ENCODE measurements at places on chromosomes 2 and 18.

GRCh38 chr2:62238236-62238635 is 42.3 kb downstream of the B3GNT2 start:
- no peak for DNase-seq

- no peak for DNase-seq
These were observed 1.4 kb upstream of the FAM168B start for GRCh38 chr2:131094463-131095281.

DNA sequence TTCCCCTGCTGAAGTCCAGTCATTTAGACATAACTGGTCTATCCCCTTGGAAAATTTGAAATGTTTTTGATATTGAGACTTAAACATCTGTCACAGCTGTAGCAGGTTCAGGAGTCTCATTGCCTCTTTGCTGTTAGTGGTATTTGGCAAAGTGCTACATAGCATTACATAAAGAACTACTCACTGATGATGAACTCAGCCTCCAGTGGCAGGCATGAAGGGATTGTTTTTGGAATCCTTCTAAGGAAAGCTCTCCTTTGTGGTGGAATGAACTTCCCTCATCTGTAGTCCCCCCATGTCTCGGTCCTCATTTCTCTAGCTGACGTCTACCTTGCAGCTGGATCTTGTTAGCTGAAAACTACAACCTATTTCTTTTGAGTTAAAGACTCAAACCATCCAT is 111.6 kb downstream of the TACR1 start:
- no peak for DNase-seq

DNA sequence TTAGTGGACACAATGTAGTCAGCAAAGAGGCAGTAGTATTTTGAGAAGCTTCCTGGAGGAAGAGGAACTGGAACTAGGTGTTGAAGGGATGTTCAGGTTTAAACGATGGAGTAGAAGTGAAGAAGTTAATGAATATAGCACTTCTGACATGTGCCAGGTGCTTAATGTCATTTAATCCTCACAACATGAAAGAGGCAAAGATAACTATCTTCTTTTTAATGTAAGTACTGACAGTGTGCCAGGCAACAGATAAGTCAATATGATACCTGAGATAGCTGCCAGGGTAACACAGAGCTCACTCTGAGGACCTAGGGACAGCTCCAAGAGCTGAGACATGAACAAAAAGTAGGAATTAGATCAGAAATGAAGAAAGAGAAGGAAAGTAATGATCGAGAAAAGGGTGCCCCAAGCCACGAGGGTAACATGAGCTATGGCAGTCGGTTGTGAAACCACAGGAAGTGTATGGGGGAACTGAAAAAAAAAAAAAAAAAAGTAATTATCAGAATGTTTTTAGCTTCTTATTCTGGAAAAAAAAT is 140.7 kb downstream of the RNF144A start:
- DNase-seq = peak; percentile 71

DNA sequence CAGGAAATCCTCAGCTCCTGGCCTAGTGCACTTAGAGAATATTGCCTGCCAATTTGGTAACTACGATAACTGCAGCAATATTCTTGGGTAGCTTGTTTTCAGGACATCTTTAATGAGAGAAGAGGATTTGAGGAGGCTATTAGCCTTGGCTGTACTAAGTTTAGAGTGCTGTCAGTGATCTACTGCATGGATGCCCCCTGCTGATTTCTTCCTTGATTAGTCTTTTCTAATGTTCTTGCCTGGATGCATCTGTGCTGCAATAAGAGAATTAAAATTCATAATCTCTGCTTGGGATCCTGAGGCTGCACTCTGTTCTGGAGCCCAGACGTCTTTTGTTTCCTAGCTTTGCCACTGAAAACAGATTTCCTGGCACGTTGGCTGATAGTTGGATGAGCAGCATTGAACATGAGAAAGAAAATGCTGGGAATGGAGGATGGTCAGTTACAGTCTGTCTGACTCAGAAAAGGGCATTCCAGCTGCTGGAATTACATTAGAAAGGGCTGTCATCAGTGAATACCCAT is 115.4 kb downstream of the CCDC85A start:
- no peak for DNase-seq

DNA sequence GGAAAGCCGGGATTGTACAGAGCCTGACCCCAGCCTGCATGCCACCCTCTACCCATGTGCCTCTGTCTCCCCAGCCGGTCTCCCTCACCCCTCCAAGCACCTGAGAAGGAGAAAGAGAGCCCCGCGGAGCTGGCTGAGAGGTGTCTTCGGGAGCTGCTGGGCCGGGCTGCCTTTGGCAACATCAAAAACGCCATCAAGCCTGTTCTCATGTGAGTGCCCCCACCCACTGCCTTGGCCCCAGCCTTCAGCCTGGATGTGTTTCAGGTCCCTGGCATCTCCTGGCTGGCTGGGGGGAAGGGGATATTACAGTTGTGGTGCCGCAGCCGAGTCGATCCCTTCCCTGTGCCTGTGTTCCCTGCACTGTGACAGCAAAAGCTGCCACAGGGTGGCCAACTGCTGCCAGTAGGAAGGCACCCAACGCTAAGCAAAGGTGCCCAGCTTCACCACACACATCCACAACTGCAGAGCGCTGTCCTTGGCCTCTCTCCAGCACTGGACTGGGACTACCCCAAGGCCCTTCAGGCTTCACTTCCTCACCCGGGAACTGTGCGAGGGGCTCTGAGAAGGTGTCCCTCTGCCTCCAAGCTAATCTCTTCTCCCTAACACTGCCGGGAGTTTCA is 38.4 kb downstream of the POMC start:
- DNase-seq = no peak

- DNase-seq = peak; percentile 25
These were observed 109.0 kb upstream of the CBLN2 start for GRCh38 chr18:72652990-72653593.

DNA sequence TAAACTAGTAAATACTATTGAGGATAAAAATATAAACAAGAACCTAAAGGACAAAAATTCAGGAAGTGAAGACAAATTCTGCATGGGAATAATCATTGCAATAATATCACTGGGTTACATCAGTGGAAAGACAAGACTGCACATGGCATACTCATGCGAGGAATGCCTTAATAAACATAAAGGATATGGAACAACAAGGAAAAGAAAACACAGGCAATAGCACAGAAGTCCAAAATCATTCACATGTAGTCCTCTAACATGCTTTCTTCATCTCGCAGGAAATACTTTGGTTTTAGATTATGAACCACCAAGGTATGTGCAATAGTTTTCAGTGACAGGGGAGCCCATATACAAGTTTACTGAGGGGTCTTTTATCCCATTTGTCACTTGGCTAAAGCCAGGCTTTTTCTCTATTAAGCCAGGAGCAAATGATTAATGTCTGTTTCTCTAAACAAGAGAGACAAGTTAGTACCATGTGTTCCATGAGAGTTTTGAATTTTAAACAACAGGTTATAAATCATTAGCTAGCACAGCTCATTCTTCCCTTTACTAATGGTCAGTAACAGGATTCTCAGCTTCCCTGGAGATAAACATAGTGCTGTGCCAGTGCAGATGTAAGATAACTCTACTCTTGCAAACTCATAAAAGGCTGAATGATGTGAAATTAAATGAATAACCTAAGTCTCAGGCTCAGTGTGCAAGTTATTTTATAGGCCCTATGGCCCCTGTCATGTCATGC is 353.6 kb upstream of the FSIP2 start:
- no peak for DNase-seq

DNA sequence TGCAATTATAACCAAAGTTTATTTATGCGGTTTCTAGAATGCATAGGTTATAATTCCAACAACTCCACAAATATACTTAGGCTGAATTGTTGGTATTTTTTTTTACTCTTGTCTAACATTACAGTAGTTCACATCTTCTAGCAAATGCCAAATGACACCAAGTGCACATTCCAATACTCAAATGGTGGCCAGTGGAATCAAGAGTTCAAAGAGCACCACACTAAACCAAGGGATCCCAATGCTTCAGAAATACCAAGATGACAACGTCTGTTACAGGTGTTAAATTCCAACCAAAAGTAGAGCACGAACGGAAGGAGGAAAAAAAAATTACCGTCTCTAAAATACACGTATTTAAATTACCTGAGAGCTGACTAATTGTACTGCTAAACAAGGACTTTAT is 136.2 kb downstream of the TMEM247 start:
- DNase-seq = no peak

DNA sequence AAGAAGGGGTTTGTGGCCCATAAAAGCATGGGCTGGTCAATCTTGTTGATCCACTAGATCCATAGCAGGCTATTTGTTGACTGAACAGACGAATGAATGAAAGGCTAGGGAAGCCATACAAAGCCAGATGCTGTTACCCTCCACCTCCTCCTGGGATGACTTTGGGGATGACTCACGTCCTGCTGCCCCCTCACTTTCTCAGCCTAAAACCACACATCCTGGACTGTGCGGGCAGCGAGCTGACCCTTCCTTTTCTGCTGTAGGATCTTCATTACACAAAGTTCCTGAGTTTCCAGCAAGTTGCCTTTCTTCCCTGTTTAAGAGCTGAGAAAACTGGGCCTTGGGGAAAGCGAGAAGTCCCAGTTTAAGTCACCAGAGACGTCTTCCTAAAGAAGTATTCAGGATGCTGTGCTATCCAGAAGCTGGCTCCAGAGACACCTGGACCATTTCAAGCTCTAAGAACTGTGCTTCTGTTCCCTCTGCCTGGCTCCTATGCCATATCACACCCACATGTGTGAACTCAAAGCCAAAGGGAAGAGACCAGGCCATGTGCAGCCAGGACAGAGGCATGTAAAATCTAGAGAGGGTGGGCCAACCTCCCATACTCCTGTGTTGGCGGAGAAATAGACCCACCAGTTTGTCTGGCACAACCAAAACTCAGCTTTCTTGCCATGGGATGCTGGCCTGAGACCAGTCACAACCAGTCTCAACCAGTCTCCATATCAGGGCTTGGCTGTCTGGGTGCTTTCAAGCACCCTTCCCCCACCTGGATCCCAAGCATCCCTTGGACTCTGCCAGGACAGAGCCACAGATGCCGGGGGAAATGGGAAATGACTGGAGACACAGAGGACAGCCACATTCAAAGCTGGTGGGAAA is 4.7 kb upstream of the SLC20A1 start:
- DNase-seq = no peak

GRCh38 chr2:105721991-105722511 is 22.7 kb upstream of the NCK2 start:
- DNase-seq = no peak

GRCh38 chr2:3597567-3597966 is 2.7 kb downstream of the COLEC11 start:
- no peak for DNase-seq

- DNase-seq = no peak
These were observed 8.3 kb downstream of the CAPG start for GRCh38 chr2:85401844-85402243.

DNA sequence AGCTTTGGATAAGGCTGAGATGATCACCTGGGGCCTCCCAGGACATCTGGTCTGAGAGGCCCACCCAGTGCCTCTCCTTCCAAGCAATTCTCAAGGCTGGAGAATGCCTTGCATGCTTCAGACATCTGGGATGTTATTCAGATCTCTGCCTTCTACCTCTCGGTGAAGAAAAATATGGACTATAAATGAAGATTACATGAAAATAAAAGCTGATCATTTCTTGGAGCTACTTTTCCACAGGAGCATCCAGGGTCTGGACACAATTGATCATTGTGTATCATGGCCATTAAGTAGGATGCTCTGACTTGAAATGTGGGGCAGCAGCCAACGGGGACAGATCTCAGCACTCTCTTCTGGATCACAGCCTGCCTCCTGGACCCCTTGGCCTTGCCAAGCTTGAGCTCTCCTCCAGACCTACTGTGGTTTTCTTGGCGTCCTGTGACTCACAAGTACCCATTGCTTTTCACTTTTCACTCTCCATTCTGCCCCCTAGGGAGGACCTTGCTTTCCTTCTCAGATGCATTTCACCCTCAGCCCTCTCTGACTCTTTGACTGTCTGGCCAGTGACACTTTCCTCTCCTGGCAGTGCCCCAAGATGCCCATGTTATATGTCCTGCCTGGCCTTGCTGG is 203.1 kb downstream of the INSIG2 start:
- no peak for DNase-seq

DNA sequence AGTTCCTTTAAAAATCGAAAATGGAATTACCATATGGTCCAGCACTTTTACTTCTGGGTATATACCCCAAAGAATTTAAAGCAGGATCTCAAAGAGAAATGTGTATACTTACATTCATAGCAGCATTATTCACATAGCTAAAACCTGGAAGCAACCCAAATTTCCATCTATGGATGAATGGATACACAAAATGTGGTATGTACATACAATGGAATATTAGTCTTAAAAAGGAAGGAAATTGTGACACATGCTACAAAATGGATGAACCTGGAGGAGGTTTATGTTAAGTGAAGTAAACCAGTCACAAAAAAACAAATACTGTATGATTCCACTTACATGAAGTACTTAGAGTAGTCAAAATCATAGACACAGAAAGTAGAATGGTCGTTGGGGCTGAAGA is 147.9 kb upstream of the LTBP1 start:
- no peak for DNase-seq

- DNase-seq = no peak
These were observed 204.6 kb downstream of the MGAT5 start for GRCh38 chr2:134458473-134458853.

- no peak for DNase-seq
These were observed 191.6 kb downstream of the SEPTIN10 start for GRCh38 chr2:109422071-109422757.

DNA sequence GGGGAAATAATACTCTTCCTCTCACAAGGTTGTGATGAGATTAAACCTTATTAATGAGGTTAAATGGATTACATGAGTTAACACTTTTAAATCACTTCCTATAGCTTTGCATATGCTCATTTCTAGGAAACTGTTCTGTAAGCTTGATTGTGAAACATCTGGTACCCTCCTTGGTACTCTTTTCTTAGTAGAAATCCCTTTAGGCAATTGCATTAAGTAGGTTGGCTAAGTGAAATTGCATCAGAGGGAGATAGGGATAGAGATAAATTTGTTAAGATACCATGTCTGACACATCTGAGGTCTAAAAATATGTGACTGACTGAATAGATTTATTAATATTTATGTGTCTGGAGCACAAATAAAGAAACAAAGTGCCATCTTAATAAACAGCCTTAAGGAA is 275.9 kb upstream of the MAP2 start:
- DNase-seq = no peak

DNA sequence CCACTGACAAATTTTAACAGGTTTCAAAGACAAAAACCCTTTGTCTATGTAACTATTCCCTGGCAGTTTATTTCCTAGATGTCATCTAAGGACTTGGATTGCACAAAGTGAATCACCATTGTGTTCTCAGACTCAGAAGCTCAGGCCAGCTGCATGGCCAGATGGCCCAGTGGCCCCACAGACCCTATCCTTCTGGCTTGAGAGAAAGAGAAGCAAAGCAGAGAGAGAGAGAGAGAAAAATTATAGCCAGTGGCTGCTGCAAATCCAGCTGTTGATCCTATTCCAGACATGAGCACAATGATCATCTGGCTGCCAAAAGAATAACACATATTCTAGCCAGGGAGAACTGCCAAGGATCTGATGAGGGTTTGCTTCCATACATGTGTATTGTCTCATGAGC is 25.8 kb downstream of the CTLA4 start:
- no peak for DNase-seq

DNA sequence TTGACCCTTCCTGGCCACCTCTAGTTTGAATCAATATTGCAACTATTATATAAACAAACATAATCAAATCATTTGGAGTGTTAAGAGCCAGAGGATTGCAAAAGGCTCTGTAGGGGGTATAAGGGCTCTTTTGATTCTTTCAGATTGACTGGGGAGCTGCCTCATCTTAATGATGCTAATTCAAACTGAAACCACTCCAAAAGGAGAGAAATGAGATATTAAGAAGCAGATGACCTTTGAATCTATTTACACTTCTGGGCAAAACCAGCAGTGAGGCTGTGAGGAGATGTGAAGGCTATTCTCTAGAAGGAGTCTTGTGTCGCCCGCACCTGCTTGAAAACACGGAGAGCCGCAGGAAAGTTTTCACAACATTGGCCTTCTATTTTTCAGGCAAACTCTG is 311.2 kb upstream of the CRIM1 start:
- no peak for DNase-seq

Measured in hematopoietic multipotent progenitor cell (in vitro differentiated cells).